ENCODE measurements at places on chromosomes 3 and 15. TPM values are rescaled to one million over a fixed set of nuclear protein-coding genes. Genes with fewer than 3 reads are reported as not detected.

DNA sequence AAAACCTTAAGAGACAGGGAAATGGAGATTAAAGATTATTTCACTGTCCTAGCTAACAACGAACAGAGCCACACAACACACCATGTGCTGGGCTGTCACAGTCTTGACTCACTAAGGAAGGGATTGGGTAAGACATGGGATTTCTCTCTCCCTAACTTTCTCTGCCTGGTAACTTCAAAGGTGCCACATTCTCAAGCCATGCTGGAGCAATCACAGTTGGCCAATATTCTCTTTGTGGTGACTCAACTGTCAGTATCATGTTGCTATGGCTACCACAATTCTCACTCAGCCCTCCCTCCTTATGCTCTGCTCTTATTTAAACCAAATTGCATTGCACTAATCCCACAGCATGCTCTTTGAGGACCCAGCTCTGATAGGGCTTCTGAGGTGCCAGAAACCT lies 74.0 kb downstream of the OXNAD1 start:
- no peaks in the 10 kb centered on the region for H3K27me3 ChIP-seq
- H3K27ac ChIP-seq: no peak overlapping the region
- no peak overlapping the region for H3K4me3 ChIP-seq
- no peaks in the 10 kb centered on the region for H3K36me3 ChIP-seq
- no peak for DNase-seq

The HDGFL3 gene
- total RNA-seq: 75.7 TPM

DNA sequence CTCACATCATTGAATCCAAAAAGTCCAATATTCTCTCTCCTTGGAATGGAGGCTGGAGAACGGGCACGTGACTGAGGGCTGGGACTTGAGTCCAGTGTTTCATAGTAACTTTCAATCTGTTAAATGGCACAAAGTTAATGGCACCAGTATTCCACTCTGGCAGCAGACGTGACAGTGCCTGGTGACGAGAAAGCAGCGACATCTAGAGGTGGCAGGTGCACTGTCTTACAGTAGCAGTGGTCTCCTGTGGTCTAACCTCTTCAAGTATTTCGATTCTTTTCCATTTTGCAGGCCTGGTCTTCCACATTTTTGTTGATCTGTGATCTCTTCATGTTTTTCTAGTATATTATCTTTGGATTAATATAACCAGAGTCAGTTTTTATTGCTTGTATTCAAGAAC lies 107.1 kb downstream of the OXSM start:
- H3K27ac ChIP-seq: no peak overlapping the region
- H3K4me3 ChIP-seq: no peak overlapping the region
- no peaks in the 10 kb centered on the region for H3K4me1 ChIP-seq
- H3K27me3 ChIP-seq: no peaks in the 10 kb centered on the region
- no peak for DNase-seq

The ATP13A5 gene
- not detected for total RNA-seq

The KCNMB3 gene
- total RNA-seq: 7.2 TPM

The SEMA3B gene
- total RNA-seq: 24.6 TPM

The TGM4 gene
- total RNA-seq: not detected

GRCh38 chr3:193165431-193166120 lies 75.4 kb upstream of the PLAAT1 start:
- no peaks in the 10 kb centered on the region for H3K36me3 ChIP-seq
- DNase-seq: no peak
- H3K4me1 ChIP-seq: no peaks in the 10 kb centered on the region
- no peak overlapping the region for H3K27ac ChIP-seq
- H3K4me3 ChIP-seq: no peak overlapping the region
- H3K27me3 ChIP-seq: no peaks in the 10 kb centered on the region

The ARRDC4 gene
- 116 TPM for total RNA-seq

DNA sequence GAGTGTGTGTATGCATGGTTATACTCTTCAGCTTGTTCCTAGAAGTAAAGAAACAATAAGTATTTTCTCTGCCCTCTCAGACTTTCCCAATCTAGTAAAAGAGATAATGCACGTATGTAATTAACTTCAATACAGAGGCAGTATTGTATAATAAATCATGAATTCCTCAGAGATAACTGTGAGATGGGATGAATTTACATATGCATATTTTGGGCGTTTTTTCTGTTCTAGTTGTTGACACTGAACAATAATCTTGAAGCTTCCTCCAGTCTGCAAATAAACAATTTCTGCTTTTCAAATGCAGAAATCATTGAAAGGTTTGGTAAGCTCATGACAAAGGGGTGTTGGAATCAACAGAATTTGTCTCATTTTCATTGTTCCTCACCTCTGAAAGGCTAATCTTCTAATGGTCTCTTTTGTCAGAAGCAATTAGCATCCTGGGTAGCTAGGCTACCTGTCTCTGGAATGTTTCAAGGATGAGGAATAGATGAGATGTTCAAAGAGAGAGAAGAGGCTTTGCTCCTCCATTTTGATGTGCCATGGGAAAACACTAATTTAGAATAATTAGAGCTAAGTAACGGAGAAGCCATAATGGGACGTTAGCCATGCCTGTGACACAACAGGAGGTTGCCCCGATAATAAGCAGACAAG lies 43.3 kb upstream of the SIAH2 start:
- H3K4me3 ChIP-seq: no peak overlapping the region
- no peaks in the 10 kb centered on the region for H3K4me1 ChIP-seq
- no peak for DNase-seq
- no peaks in the 10 kb centered on the region for H3K36me3 ChIP-seq
- H3K27me3 ChIP-seq: no peaks in the 10 kb centered on the region

The TIPIN gene
- 10.3 TPM for total RNA-seq

- DNase-seq: no peak
- no peak overlapping the region for H3K4me3 ChIP-seq
- no peak overlapping the region for H3K27ac ChIP-seq
- H3K36me3 ChIP-seq: no peaks in the 10 kb centered on the region
These were observed 623.5 kb downstream of the EDEM1 start for GRCh38 chr3:5811016-5811415.

DNA sequence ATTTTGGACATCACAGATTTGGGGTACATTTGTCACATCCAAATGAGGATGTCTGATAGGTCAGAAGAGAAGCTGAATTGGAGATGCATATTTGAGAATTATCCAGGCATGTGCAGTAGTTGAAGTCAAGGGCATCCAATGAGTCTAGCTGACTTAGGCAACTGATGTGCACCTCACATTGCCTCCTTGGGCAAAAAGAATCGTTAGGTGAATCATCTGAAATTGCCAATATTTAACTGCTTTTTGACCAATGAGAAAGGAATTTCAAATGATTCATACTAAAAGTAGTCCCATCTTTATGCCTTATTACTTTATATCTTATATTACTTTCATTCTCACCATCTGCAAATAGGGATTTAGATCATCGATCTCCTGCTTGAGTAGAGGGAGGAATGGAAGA lies 117.7 kb downstream of the CD47 start:
- no peak overlapping the region for H3K4me3 ChIP-seq
- H3K36me3 ChIP-seq: no peaks in the 10 kb centered on the region
- no peaks in the 10 kb centered on the region for H3K27me3 ChIP-seq
- no peak overlapping the region for H3K27ac ChIP-seq

DNA sequence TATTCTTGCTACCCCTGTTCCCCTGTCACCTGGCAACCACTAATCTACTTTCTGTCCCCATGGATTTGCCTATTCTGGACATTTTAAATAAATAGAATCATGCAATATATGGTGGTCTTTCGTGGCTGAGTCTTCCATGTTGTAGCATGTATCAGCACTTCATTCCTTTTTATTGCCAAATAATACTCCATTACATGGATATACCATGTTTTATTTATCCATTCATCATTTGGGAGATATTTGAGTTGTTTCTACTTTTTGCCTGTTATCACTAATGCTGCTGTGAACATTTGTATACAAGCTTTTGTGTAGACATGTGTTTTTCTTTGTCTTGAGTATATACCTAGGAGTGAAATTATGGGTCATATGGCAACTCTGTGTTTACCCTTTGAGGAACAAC lies 50.6 kb downstream of the NR2C2 start:
- H3K27ac ChIP-seq: no peak overlapping the region
- H3K27me3 ChIP-seq: no peaks in the 10 kb centered on the region

DNA sequence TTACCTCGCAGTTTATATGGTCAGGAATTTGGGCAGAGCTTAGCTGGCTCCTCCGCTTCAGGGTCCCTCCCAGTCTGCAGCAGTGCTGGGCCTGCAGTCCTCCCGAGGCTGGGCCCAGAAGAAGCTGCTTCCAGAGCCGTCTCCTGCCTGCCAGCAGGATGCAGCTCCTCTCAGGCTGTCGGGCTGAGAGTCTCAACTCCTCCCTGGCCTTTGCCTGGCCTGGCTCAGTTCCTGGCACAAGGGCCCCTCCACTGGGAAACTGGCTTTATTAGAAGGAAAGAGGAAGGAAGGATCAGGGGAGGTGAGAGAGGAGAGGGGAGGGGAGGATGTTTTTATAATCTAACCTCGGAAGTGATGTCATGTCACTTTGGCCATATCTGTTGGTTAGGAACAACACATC lies 72.8 kb downstream of the GABRG3 start:
- no peak for DNase-seq
- no peaks in the 10 kb centered on the region for H3K4me1 ChIP-seq
- H3K27ac ChIP-seq: no peak overlapping the region
- H3K27me3 ChIP-seq: no peaks in the 10 kb centered on the region

DNA sequence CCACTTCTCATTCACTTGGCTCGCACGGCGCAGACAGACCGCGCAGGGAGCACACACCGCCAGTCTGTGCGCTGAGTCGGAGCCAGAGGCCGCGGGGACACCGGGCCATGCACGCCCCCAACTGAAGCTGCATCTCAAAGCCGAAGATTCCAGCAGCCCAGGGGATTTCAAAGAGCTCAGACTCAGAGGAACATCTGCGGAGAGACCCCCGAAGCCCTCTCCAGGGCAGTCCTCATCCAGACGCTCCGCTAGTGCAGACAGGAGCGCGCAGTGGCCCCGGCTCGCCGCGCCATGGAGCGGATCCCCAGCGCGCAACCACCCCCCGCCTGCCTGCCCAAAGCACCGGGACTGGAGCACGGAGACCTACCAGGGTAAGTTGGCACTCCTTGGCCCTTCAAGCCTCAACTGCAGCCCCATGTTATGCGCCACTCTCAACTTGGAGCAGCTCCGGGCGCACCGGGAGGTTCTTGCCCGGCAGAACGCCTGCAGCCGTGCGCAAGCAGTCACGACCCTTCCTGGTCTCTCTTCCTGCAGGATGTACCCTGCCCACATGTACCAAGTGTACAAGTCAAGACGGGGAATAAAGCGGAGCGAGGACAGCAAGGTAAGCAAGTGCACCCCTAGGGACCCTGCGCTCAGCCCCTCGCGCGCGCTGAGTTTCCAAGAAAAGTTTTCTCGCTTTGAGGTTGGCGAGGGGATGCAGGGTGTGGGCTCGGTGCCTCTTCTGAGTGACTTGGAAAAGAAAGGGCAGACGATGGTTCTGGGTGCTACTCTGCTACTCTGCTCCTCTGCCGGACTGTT lies at the start of gene BHLHE40:
BHLHE40 (plus strand) TSS at position 10 of the 801 bp plus-strand sequence; CDS start at position 292, 282 bp downstream.
- DNase-seq: no peak
- peaks cover 53% of the 10 kb centered on the region for H3K4me1 ChIP-seq
- no peaks in the 10 kb centered on the region for H3K27me3 ChIP-seq
- no peaks in the 10 kb centered on the region for H3K36me3 ChIP-seq

The ECT2 gene
- 21.9 TPM for total RNA-seq

- H3K4me3 ChIP-seq: no peak overlapping the region
- no peak for DNase-seq
- H3K4me1 ChIP-seq: no peaks in the 10 kb centered on the region
- no peak overlapping the region for H3K27ac ChIP-seq
- peaks cover 38% of the 10 kb centered on the region for H3K36me3 ChIP-seq
- no peaks in the 10 kb centered on the region for H3K27me3 ChIP-seq
These were observed 47.6 kb downstream of the TXNRD3 start for GRCh38 chr3:126607214-126607908.

DNA sequence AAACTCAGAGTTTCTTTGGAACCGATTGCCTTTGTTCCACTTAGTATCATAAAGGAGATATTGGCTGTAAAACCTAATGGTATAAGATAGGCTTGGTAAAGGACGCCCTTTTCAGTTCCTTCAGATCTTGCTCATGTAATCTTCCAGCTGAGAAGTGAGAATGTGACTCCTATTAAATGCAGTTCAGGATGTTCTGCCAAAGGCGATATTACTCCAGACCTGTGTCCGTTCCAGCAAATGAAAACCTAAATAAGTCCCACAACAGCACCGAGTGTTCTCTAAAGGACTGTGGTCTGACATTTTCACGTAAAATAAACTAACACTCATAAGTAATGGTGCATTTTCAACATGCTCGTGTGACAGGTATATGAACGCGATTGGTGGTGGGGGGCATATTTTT lies 276.2 kb downstream of the FEZF2 start:
- H3K27me3 ChIP-seq: no peaks in the 10 kb centered on the region
- peak; percentile 67 for DNase-seq
- H3K27ac ChIP-seq: peak overlapping the region; percentile 61
- H3K4me1 ChIP-seq: peaks cover 61% of the 10 kb centered on the region
- no peaks in the 10 kb centered on the region for H3K36me3 ChIP-seq

DNA sequence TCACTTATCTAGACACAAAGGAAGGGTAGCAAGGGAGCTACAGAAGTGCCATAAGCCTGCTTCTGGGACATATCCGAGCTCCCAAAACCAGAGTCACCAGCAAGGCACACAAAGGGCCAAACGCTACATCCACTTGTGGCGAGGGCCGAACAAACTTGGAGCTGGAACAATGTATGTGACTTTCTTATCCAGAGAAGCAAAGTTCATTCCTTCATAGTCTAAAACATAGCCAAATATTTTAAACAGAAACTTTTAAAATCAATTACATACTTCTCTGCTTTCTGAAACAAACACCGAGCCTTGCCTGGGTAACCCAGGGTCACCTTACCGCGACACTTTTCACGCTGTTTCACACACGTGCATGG lies 15.9 kb downstream of the ZXDC start:
- no peaks in the 10 kb centered on the region for H3K4me1 ChIP-seq
- no peaks in the 10 kb centered on the region for H3K27me3 ChIP-seq
- H3K27ac ChIP-seq: no peak overlapping the region
- no peak overlapping the region for H3K4me3 ChIP-seq

The ABCC5 gene
- 39.6 TPM for total RNA-seq

GRCh38 chr3:46829699-46830208 lies 33.5 kb downstream of the MYL3 start:
- no peak overlapping the region for H3K4me3 ChIP-seq
- H3K4me1 ChIP-seq: no peaks in the 10 kb centered on the region
- H3K27ac ChIP-seq: no peak overlapping the region
- no peaks in the 10 kb centered on the region for H3K36me3 ChIP-seq
- DNase-seq: no peak

GRCh38 chr15:85318048-85318731 lies 62.2 kb upstream of the AKAP13 start:
- no peaks in the 10 kb centered on the region for H3K27me3 ChIP-seq
- no peak overlapping the region for H3K27ac ChIP-seq
- no peak for DNase-seq
- no peaks in the 10 kb centered on the region for H3K36me3 ChIP-seq
